Activated CD4-positive, alpha-beta T cell treated with anti-CD3 and anti-CD28 coated beads, Interleukin-2, amount 50 U/mL, for 16 hours (primary cell): ENCODE measurements at places on chromosomes 6 and 20.

- DNase-seq, result no peak
Measured at GRCh38 chr20:15922556-15922955, 650.7 kb downstream of the KIF16B start.

DNA sequence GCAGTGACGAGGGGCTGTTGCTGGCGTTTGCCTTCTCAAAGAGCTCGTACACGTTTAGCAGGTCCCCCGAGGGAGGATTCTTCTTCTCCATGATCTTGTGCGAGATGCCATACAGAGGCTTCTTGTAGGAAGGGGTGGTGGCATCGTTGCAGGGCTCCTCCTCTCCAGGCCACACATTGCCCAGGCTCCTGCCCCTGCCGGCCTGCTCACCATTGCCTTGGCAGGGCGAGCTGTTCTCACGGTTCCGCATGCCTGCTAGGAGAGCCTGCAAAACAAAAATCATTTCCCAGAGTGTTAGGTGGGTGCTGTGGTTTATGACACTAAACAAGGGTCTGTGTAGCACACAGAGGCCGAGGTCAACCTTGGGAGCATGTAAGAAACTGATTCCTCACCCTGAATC lies 42.7 kb downstream of the MTRES1 start:
- no peak for DNase-seq

DNA sequence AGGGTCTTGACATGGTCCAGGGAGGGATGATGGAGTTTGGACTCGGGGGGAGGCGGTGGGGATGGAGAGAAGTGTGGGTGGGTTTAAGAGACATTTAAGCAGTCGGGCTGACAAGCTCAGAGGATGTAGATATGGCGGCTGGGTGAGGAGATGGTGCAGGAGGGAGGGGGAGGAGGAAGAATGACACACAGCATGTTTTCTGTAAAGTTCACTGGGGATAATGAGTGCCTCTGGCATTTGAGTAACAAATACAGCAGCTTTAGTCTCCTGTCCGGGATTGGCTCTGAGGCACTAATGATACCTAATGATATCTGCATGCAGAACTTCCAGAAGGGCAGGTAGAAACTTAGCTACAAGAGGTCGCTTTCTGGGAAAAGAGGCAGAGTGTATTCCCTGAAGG lies 107.8 kb downstream of the DHX35 start:
- DNase-seq, result no peak

GRCh38 chr20:21623074-21623780 lies 82.2 kb upstream of the PAX1 start:
- DNase-seq, result no peak

DNA sequence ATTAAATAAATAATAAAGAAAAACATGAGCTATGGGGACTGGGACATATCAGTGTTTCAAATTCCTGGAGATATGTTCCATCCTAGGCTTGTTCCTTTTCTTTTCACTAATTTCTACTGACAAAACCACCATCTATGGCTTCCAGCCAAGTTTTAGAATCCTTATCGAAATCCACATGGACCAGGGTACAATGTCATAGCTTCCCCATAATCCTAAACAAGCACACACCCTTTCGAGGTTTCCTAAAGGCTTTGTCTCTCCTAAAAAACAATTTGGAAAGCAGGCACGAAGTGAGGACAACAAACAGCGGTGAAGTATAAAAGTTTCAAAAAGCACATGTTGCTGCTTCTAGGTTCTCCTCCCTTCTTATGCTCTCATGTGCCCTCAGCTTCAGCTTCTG lies 13.3 kb upstream of the DST start:
- no peak for DNase-seq

GRCh38 chr20:36645998-36646397 lies at the start of gene SLA2:
TSS of gene SLA2 (minus strand) at chr20:36646196. CDS start at chr20:36641335, 4,861 bp downstream.
- peak; percentile 80 for DNase-seq

DNA sequence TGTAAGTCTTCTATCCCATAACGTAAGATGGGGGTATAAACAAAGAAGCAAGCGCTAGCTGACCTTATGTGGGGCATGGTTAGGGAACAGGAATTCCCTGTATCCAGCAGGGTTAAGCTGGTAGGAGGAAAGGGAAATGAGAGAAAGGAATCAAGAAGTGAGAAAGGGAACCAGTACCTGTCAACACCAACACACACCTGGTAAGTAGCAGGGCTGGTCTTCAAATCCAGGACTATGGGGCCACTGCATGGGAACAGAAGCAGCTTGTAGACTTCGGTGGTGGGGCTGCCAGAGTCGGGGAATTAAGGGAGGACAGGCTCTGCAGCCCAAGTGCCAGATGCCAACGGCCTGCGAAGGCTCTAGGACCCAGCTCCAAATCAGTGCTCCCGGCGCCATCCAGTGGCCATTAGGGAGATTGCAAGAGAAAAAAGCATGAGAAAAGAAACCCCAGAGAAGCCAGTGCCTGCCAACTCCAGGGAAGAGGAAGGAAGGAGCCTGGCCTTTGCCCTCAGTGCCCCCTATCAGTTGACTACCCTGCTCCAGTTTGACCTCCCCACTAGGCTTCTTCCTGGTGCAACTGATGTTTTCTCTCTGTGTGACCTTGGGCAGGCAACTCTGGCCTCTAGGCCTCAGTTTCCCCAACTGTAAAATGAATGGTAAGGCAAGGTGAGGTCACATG lies 15.8 kb upstream of the RBPJL start:
- DNase-seq, result peak; percentile 80

DNA sequence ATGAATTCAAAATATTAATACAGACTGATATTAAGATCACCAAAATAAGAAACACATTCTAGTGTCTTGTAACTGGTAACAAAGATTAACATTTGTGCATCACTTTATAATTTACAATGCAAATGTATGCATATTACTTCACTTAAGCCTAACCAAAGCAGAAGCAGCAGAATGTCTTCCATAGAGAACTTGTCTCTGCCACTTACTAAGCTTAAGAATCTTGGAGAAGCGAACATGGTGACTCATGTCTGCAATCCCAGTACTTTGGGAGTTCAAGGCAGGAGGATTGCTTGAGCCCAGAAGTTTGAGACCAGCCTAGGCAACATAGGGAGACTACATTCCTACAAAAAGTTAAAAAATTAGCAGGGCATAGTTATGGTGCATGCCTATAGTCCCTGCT lies 18.8 kb downstream of the AK9 start:
- no peak for DNase-seq

DNA sequence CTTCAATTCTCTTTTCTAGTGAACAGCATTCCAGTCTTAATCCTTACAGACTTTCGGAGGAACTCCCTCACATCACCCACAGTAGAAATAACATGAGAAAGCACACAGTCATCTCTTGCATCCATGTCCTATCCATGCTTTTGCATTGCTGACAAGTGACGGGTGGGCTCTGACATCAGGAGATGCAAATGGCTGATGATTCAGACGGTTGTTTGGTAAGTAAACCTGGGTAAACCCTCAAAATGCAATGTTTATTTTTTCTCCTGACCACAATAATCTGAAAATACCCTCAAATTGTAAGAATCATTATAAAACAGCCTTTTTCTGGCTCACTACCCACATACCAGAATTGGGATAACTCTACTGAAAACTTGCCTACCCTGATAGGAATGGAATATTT lies 792.0 kb downstream of the MAFB start:
- DNase-seq, result no peak
